ENCODE measurements at places on chromosomes 4 and X.

DNA sequence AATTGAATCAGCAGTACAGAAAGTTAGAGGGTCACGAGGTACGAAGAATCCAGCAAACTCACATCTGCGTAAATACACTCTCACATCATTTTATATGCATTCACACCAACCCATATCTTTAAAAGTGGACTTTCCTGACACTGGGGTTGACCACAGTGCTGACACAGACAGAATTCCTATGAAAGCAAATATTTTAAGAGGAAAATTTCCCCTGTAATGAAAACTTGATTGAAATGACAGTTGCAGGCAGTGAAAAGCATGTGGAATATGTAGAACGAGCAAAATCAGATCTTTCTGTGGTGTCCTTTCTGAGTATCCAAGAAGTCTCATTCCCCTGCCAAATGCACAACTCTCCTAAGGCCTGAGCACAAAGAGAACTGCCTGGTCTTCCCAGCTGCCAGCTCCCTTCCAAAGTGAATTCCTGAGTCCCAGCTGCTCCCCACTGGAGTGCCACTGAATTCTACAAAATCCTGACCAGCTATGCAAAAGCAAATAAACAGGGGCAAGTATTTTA lies 50.5 kb upstream of the FAM9C start:
- no peak for DNase-seq

DNA sequence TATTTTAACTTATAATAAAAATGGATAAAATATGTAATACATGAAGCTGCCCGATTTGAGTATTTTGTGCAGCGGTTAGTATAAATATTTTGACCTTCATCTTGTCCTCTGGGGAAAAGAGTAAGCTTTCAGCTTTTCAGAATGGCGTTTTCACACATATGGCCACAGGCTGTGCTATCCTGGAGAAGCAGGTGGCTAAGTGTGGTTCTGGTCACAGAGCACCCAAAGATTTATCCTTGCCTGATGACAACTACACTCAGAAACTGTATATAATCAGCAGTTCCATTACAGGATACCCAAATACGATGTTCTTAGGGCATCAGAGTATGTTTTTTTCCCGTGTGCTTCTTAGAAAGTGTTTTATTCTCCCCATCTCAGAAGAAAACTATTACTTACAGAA lies 42.3 kb upstream of the ANK2 start:
- DNase-seq = no peak

- DNase-seq = no peak
Observed at GRCh38 chrX:13499736-13500135, 69.7 kb upstream of the EGFL6 start.

DNA sequence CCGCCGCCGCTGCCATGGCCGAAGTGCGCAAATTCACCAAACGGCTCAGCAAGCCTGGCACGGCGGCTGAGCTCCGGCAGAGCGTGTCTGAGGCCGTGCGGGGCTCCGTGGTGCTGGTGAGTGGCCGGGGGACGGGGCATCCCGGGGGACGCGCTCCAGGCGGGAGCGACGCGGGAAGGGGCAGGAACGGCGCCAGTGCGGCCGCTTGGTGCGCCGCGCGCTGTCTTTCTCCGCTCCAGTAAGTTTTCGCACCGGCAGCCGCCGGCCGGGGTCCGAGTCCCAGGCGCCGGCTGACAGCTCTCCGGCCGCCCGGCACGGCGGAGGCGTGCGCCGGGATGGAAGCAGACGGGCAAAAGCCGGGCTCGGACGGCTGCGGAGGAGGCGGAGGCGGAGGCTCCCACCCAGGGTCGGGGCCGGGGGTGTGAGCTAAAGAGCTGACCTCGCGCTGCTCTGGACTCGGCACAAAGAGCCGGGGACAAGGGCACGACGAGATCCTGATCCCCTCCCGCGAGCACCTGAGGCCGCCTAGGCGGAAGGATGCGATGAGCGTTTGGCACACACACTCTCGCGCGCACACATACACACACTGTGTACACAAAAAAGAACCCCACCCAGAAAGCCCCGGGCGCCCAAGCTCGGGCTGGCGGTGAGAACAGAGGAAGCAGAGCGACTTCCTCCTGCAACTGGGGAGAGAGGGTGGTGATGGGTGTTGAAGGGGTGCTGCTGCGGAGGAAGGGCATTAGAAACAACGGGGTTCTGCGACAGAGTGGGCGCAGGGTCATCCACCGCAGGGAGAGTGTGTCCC lies 545 bp downstream of the DOCK11 start:
- DNase-seq = peak; percentile 26

DNA sequence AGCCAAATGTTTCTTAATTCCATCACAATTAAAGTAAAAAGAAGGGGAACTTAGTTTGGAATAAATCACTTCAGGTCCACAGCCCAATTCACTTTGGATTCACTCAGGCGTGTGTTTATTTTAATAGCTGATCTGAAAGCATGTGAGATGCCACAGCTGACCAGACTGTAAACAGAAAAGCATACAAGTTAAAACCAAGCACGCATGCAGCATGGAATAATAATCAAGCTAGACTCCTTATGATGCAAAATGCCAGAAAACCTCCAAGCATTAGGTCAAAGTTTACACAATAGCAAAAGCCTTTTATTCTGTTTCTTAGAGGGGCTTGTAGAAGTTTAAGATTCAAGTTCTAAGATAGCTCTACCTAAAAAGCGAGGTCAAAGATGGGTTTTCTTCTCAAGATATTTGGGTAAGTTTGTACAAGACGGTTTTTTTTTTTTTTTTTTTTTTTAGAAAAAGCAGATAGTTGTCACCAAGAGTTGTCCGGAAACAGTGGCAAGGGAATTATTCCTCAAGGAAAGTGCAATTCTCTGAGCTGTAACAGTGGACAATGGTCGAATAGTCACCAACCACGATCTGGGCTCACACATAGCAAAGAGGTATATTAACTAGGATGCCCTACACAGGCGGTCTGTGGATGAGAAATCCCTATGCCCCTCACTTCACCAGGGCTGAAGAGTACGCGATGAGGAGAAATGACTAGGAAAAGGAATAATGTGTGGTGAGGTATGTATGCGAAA lies 763 bp upstream of the PRRG1 start:
- DNase-seq = no peak

GRCh38 chrX:56738670-56739069 lies 9.6 kb downstream of the NBDY start:
- DNase-seq = no peak

DNA sequence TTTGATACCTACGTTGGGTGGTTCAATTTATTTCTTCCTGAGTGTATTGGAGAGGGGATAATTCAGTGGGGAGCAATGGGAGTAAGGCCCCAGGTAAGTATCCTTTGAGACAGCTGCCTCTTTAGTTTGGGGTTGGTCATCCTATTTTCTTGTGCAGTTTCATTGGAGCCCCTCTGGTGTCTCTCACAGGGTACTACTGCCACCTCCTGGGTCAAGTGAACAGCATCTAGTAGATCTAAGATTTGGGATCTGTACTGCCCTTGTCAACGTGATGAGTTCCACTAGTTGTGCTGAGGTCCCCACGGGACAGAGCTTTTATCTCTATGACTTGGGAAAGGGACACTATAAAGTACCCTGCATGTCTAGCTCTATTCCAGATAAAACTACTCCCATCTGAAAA lies 80.6 kb downstream of the PBDC1 start:
- DNase-seq = no peak

GRCh38 chr4:146436423-146437162 lies 85.1 kb downstream of the SLC10A7 start:
- no peak for DNase-seq

GRCh38 chr4:151624626-151625565 lies 135.9 kb downstream of the GATB start:
- DNase-seq = no peak

GRCh38 chrX:109472939-109473735 lies 8.7 kb downstream of the GUCY2F start:
- DNase-seq = no peak

DNA sequence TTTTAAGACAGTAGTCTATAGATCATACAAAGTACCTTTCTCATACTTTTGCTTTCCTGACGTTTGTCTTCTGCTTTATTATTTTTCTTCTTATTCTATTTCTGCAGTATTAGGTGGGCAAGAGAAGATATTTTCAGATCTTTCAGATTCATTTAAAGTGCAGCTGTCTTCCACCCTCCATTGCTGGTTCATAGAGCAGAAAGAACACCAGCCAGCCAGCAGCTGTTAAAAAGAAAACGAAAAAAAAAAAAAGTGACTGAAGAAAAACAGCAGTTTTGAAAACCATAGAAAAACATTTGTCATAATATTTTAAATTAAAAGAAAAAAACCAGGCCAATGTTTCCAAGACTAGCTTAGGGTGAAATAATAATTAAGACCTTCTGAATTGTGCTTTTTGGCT lies 42.9 kb downstream of the SMAD1 start:
- no peak for DNase-seq

DNA sequence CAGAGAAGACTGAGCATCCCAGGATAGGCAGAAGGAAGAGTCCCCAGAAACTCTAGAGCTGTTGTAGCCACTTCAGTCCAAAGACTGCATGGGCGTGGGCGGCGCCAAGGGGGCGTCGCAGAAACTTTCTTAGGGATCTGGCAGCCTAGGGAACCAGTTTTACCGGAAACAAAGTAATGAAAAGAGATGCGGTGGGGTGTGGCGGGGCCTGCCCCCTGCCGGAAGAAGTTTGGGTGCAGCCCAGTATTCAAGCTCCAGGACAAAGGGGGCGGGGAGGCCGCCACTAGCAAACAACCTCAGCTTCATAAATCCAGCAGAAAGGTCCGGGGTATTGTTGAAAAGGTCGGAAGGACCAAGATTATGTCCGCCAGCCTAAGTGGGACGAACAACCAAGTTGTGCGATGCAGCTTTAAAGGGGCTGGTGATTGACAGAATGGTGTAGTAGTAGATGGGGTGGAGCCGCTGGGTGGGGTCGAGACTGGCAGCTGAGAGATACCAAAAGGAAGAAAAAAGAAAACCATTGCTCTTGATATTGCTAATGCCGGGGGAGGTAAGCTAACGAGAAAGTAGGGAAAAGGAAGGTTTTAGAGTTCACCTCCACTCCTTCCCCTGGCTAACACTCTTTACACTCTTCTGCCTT lies 190.5 kb downstream of the RRAGB start:
- DNase-seq = no peak

GRCh38 chr4:15675356-15675755 lies 6.3 kb upstream of the FAM200B start:
- DNase-seq = no peak

- DNase-seq = no peak
Observed at GRCh38 chr4:127759893-127760292, 22.2 kb upstream of the HSPA4L start.

- no peak for DNase-seq
Observed at GRCh38 chr4:159516556-159517140, 413.8 kb downstream of the RAPGEF2 start.

- DNase-seq = no peak
Observed at GRCh38 chrX:132790329-132790728, 168.1 kb downstream of the HS6ST2 start.
